ENCODE measurements at places on chromosomes 6 and 20. TPM values are rescaled to one million over a fixed set of nuclear protein-coding genes. Genes with fewer than 3 reads are reported as not detected.

DNA sequence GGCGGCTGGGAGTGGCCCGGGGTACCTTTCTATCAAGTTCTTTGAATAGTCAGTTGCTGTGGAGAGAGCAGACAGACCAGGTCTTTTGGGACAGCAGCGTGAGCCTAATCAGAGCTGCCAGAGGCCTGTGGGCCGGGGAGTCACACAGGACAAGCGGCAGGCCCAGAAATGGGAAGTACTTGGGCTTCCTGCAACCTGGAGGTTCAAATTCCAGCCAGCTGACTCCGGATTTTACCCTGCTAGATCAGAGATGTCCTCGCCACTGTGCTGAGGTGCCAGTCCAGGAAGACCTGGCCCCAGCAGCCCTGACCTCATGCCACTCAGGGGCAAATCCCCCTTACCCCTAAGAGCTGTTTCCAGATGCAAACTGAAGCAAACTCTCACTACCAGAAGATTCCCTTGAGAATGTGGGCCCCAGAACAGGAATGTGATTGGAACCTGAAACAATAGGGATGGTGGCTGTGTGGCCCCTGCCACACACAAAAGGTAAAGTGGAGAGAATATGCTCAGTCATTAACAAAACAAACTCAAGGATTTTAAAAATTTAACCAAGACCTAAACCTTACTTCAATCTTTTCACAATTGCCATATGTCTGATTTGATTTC, 9.7 kb downstream of the BEND3 start:
- no peak for DNase-seq

GRCh38 chr20:9672981-9673380, 158.6 kb downstream of the LAMP5 start:
- no peak for DNase-seq

DNA sequence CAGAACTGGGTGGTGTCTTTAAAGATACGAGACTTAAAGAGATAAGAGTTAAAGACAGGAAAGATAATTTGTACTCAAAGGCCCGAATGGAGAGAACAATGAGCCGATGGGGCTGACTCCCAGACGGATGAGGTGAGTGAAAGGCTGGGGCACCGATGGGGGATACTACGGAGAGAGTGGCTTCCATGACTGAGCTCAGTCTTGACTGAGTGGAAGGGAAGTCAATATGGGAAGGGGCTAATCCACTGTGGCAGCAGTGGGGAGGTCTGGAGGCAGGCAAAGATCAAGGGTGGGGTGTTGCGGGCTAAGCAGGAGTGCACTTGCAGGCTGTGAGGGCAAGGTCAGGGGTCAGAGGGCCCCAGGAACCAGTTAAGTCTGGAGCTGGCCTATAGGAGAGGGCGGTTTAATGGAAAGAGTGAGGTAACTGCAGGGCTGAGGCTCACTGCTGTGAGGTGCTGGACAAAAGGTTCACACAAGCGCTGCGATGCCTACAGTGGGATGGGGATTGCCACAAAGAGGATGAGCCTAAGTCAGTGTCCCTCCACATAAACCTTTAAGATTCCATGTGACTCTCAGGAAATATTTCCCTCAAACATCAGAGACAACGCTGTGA, 42.1 kb downstream of the FAXC start:
- no peak for DNase-seq

GRCh38 chr6:149935246-149935645, 6.6 kb upstream of the ULBP2 start:
- no peak for DNase-seq

DNA sequence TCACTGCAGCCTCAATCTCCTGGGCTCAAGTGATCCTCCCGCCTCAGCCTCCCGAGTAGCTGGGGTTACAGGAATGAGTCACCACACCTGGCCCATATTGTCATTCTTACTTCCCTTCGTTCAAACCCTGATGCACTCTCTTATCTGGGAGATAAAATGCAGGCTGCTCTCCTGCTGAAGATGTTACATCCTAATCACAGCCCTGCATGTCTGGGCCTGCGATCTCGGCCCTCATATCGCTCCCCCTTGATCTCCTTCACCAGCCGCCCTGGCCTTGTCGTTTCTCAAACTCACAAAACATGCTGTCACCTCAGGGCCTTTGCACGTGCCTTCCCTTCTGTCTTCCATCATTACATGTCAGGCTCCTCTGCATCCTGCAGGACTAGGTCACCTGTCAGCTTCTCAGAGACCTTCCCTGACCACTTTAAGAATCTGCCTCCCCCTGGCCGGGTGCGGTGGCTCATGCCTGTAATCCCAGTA, 8.8 kb upstream of the C20orf203 start:
- no peak for DNase-seq

GRCh38 chr20:15200147-15200565, 862.7 kb upstream of the FLRT3 start:
- DNase-seq: no peak

The LY6G6D gene
- not detected for total RNA-seq

The SERINC3 gene
- 59.7 TPM for total RNA-seq

The EFHC1 gene
- total RNA-seq: 45.6 TPM

The VGLL2 gene
- not detected for total RNA-seq

DNA sequence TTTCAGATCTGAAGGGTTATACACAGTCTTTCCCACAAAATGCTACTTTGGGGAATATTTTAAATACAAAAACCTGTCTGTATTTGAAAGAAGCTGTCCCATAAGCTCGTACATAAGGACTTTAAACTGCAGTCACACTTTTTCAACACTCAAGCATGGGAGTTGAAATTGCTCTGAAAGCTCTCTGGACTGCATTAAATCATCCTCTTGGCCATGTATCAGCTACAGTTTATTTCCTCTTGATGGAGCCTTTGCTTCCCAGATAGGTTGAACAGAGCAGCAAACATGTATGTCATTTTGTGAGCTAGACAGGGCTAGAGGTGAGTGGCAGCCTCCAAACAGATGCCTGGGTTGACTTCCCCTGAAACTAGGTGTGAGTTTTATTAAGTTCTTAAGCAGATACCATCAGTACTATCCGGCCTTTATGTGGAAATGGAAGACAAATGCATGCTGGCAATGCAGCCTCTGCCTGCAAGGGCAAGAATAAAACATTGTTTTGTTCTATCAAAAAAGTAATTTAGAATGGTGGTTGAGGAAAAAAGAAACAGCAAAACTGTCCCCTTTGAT, 105.9 kb upstream of the ENPP5 start:
- DNase-seq: no peak

GRCh38 chr6:158506601-158507000, 53.3 kb upstream of the TMEM181 start:
- no peak for DNase-seq

- DNase-seq: no peak
These were observed 140.6 kb downstream of the PXDC1 start for GRCh38 chr6:3610921-3611320.

DNA sequence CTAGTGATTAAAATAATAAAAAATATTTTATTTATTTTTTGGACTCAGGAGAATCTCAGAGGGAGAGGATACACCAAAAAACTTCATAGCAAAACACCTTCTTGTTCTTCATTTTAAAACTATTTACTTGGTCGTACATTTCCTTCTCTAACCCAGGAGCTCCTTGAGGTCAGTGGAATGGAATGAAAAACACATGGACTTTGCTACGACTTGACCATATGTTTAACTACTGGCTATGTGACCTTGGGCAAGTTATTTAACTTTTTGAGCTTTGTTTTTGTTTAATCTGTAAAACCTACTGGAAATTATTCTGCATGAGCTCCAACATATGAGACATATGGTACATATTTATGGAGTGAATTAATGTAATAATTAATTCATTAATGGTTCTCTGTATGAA, 1005.5 kb upstream of the CITED2 start:
- DNase-seq: no peak

DNA sequence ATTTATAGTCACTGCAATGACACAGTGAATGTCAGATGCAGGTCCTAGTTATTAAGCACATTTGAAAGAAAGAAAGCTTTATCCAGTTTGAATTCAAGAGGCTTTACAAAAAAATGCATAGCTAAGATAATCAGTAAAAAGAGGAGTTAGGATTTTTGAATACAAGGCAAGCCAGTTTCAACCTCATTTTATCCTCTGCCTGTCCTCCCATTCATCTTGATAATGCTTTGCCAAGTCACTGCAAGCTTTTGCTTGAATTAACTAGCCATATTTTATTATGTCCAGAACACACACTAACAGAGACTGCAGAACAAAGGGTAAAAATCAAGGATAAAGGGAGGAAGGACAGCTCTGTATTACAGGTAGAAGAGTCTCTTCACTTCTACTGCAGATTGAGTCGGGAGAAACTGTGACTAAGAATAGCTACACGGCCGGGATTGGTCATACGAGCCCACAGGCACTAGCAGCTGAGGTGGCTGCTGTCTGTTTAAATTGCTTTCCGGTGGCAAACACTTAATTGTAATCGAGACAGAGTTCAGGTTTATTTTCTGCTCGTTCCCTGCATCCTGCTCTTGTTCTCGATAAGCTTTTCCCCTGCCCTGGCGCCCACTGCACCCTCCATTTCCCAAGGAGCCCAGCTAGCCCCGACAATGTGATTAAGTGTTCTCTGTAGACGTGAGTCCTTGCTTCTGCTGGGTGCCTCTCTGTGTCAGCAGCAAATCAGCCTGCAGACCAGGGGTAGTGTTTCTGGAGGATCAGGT, 30.5 kb upstream of the AKAP12 start:
- no peak for DNase-seq

DNA sequence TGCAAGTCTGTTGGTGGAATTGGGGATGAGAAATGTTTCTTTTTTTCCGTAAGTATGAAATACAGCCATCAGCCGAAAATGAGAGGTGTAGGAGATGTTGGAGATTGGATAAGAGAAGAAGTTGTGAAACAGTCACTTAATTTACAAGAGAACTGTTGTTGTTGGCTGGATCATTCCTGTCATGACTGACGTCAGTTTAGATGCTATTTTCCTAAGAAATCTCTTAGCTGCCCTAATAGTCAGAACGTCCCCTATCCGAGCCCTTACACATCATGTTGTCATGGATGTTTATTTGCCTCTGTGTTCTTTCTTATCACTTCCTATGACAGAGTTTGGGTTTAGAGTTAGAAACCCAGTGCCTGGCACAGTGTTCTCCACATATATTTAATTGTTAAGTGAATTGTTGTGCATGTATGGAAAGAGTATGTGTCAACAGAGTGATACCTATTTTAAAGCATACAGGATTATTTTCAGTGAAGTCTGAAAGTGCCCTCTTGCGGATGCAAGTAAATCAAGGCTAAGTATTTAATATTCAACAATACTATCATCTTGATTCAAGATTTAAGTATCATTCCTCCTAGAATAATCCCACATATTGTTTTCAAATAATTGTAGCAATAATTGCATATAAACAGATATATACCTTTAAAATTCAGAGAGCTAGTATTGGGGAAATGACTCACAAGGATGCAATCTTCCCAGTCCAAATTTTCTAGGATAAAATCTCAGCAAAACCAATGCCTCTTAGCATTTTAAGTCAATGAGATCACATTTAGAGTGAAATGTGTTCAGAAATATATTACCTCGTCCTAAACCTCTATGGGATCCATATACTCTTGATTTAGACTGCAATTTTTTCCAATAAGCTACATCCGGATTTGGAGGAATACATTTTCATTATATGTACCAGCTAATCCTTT, 309.9 kb upstream of the NOX3 start:
- no peak for DNase-seq

DNA sequence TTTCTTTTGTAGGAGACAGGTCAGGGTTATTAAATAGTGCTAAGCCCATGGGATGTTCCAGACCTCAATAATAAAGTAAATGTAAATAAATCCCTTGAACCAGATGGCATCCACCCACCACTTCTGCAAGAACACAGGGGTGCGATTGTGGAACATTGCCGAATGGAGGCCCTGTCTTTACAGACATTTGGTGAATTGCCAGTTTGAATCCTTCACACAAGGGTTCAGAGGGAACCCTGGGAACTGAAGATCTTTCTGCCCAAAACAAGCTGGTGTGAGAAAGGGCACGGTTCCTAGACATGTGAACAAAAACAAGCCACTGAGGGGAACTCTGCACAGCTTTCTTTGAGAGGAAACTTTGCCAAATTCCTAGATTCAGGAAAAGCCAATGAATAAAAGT, 30.2 kb upstream of the RNF8 start:
- no peak for DNase-seq

The CCN6 gene
- total RNA-seq: not detected

DNA sequence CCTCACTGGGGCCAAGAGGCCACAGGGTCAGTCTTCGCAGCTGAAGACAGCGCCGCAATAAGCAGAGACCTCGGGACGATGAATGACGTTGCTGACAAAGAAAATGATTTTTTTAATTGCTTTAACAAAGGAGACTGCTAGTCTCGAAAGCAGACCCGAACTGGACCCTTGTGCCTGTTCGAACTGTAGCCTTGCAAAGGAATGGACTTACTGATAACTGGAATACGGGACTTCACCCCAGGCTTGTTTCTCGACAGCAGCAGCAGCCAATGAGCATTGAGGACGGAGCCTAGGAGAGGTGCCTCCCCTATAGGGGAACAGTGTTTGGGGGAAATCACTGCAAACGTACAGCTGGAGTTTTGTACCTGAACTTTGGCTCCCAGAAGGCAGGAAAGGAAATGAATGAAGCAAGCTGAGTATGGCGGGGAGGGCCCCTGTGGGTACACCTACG, 1.3 kb upstream of the TAF4 start:
- peak; percentile 14 for DNase-seq

DNA sequence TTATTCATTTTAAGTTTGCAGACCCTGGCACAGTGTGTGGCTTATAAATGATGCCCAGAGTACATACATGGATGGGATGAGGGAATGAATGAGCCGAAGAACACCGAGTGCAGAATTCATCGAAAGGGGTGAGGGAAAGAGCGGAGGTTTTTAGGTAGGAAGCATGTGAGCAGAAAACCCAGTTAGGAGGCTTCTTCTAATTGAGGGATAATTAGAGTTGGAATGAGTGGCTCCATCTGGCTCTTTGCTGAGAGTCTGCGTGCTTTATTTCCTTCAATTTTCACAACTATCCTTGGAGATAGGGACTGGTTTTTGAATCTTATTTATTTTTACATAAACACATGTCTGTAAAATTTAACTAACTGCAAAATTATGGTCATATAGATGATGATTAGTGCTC, 150.7 kb downstream of the DOK5 start:
- no peak for DNase-seq

- DNase-seq: peak; percentile 60
These were observed 159.7 kb upstream of the RPS6KA2 start for GRCh38 chr6:166786704-166787293.

DNA sequence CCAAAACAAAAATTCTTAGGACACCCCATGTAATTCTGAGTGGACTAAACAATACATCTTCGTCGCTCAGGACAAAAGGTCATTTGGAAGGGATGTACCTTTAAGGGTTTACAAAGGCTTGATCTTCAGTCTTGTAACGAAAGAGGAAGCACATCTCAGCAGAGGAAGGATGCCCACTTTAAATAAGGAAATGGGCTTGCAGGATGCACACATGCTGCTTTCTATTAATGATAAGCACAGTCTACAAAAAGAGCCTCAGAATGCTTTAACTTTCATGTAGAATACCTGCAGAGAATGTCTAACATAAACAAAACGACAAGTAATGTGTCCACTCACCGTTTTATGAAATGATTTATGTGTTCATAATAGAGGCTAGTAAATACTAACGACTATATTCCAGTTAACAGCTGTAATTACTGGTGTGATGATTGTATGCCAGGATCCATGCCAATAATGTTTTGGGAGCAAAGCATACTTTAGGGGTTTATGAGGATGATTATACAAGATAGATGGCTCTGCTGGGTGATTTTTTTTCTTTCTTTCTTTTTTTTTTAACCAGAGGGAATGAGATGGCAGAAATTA, 216.9 kb downstream of the GMDS start:
- DNase-seq: no peak

The CST11 gene
- not detected for total RNA-seq

The SPEF1 gene
- 1.1 TPM for total RNA-seq

All from tibial nerve (tissue), 4 donors.